ENCODE measurements at places on chromosomes 1 and 21. TPM values are rescaled to one million over a fixed set of nuclear protein-coding genes. Genes with fewer than 3 reads are reported as not detected.
A peak's percentile ranks its signal among the peaks of the same experiment; 100 is the strongest.

GRCh38 chr1:112706505-112707220 lies at the start of gene RHOC:
RHOC (minus strand) TSS chr1:112707127; CDS start chr1:112703799, 3,328 bp downstream.
- peak within 1 kb of the TSS; percentile 91 for H3K27ac ChIP-seq
- H3K4me3 ChIP-seq, result peak within 1 kb of the TSS; percentile 72
- peaks cover 43% of the 10 kb centered on the region for H3K27me3 ChIP-seq
- peaks cover 4% of the 10 kb centered on the region for H3K36me3 ChIP-seq
- peaks cover 30% of the 10 kb centered on the region for H3K4me1 ChIP-seq

DNA sequence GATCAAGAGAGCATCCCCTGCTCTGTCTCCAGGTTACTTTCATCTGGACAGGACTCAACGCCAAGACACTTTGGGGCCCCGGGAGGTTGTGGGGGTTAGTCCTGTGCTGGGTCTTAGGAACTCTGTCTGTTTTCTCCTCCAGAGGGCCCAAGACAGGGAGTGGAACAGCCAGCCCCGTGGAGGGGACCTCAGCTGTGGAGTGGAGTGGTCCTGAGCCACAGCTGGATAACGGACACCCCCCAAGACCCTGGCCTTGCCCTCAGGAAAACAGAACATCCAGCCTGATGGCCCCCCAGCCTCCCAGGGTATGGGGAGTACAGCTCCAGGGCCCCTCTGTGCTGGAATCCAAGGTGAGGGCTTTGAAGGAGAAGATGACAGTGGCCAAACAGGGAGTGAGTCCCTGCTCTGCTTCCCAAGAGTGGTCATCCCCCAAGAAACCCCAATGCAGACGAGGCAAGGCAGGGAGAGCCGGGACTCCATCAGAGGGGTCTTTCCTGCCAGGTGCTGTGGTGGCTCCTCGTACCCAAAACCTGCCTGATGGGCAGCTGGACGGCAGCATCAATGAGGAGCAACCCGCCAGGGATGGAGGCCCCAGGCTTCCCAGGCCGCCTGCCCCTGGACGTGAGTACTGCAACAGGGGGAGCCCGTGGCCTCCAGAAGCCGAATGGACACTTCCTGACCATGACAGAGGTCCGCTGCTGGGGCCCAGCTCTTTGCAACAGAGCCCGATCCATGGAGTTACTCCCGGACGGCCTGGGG lies 3.5 kb downstream of the KIAA1614 start:
- H3K27ac ChIP-seq, result no peak overlapping the region
- H3K4me1 ChIP-seq, result peaks cover 6% of the 10 kb centered on the region
- H3K36me3 ChIP-seq, result no peaks in the 10 kb centered on the region
- no peak for DNase-seq

DNA sequence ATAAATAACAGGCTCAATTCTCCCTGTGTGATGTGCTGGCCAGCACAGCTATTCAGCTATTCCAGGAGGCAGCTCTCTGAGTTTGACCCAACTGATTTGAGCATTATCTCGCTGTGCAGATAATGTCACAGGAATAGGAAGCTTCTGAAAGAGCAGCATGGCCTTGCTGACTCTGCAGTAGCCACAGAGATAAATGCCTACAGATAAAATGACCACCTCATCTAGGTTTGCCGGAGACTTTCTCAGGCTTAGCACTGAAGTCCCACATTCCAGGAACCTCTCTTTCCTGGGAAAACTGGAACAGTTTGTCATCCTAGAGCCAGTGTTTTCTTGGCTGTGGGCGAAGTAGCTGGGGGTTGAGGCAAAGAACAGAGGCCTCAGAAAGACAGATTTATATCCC lies 98.9 kb downstream of the MRPL39 start:
- no peaks in the 10 kb centered on the region for H3K27me3 ChIP-seq
- no peak overlapping the region for H3K4me3 ChIP-seq
- no peaks in the 10 kb centered on the region for H3K36me3 ChIP-seq
- H3K27ac ChIP-seq, result no peak overlapping the region
- no peaks in the 10 kb centered on the region for H3K4me1 ChIP-seq

GRCh38 chr21:28927130-28927529 lies 65.5 kb downstream of the LTN1 start:
- no peaks in the 10 kb centered on the region for H3K27me3 ChIP-seq
- no peak overlapping the region for H3K4me3 ChIP-seq
- H3K4me1 ChIP-seq, result peaks cover 19% of the 10 kb centered on the region

DNA sequence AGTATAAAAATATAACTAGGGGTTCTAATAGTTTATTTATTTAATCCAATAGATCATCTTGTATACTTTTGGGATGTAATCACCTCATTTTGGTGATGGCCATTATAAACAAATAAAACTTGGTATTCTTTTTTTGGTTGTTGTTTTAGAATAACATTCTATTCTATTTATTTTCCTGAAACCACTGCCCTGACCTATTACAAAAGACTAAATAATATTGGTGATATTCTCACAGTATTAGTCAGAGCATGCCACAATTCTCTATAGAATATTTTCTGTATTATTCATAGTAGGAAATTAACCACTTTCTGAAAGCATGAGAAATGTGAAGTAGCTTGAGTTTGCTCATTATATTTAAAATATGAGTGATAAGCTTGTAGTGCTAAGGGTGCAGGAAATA lies 54.1 kb upstream of the LRRC7 start:
- H3K27me3 ChIP-seq, result no peaks in the 10 kb centered on the region
- H3K36me3 ChIP-seq, result no peaks in the 10 kb centered on the region
- no peak overlapping the region for H3K4me3 ChIP-seq
- peaks cover 6% of the 10 kb centered on the region for H3K4me1 ChIP-seq
- no peak for DNase-seq

GRCh38 chr21:37145635-37146111 lies 72.6 kb downstream of the TTC3 start:
- H3K27me3 ChIP-seq, result no peaks in the 10 kb centered on the region
- H3K27ac ChIP-seq, result peak overlapping the region; percentile 70
- peaks cover 59% of the 10 kb centered on the region for H3K36me3 ChIP-seq
- no peak overlapping the region for H3K4me3 ChIP-seq

GRCh38 chr1:227890451-227891222 lies 57.1 kb downstream of the WNT9A start:
- H3K36me3 ChIP-seq, result no peaks in the 10 kb centered on the region
- DNase-seq, result peak; percentile 7
- H3K27me3 ChIP-seq, result peaks cover 4% of the 10 kb centered on the region
- H3K27ac ChIP-seq, result no peak overlapping the region
- H3K4me1 ChIP-seq, result peaks cover 2% of the 10 kb centered on the region
- no peak overlapping the region for H3K4me3 ChIP-seq

DNA sequence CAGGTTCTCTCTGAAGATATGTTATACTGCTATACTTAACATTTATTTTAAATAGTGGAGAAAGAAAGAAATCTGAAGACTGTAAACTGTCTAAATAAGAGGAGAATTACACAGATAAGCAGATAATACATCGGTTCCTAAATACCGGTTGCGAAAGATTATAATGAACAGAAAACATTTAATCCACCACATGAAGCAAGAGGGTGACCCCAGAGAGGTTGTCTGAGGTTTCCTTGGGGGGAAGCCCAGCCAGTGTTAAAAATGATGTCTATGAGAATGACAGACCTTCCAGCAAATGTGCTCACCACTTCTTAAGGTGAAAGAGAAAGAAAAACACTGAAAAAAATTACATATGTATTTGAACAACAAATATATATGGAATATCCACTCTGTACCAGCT lies 356.4 kb upstream of the KAZN start:
- no peak overlapping the region for H3K4me3 ChIP-seq
- H3K4me1 ChIP-seq, result peaks cover 9% of the 10 kb centered on the region
- no peaks in the 10 kb centered on the region for H3K27me3 ChIP-seq
- no peak overlapping the region for H3K27ac ChIP-seq
- no peaks in the 10 kb centered on the region for H3K36me3 ChIP-seq

DNA sequence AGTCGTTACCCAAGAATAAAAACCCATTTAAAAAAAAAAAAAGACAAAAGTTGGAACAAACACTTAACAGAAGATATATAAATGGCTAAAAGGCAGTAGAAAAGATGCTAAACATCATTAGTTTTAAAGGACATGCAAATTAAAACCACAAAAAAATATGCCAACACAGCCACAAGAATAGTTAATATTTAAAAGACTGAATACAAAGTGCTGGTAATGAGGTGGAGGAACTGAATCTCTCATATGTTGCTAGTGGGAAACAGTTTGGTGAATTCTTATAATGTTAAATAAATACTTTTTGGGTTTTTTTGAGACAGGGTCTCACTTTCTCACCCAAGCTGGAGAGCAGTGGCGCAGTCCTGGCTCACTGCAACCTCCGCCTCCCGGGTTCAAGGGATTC lies 10.0 kb downstream of the LRRC40 start:
- H3K27me3 ChIP-seq, result no peaks in the 10 kb centered on the region
- DNase-seq, result no peak
- no peak overlapping the region for H3K4me3 ChIP-seq
- peaks cover 6% of the 10 kb centered on the region for H3K36me3 ChIP-seq
- H3K27ac ChIP-seq, result no peak overlapping the region

GRCh38 chr1:25916460-25916859 lies 10.2 kb upstream of the STMN1 start:
- H3K27ac ChIP-seq, result no peak overlapping the region
- H3K36me3 ChIP-seq, result no peaks in the 10 kb centered on the region
- DNase-seq, result no peak
- peaks cover 4% of the 10 kb centered on the region for H3K4me1 ChIP-seq

GRCh38 chr1:152981146-152981871 lies 2.6 kb upstream of the SPRR1A start:
- no peaks in the 10 kb centered on the region for H3K36me3 ChIP-seq
- peak overlapping the region; percentile 5 for H3K27ac ChIP-seq
- DNase-seq, result no peak

DNA sequence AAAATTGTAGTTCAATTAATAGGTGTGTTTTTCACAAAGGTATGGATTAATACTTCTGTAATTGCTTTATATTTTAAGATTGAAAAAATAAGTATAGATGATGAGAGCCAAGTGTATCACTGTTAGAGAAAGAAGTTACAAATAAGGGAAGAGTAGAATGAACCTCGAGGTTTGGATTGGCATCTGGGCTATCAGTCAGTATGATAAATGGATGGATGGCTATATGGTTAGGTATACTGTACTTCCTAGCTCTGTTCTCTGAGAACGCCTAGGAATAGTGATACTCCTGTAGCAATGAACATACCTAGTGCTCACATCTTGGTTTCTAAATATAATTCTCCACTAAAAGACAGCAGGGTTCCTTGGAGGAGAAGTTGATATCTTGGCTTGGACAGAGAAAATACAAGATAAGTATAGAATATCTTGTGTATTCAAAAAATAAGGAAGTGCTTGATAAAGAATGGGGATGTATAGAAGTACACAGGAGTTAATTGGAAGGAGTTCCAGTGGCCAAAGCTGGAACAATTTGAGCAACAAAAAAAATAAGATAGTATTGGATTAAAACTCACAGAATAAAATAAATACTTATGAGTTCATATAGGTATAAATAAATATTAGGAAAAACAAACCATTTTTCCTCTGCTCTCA lies 12.4 kb downstream of the IPO9 start:
- peaks cover 6% of the 10 kb centered on the region for H3K36me3 ChIP-seq
- no peak overlapping the region for H3K27ac ChIP-seq
- H3K4me3 ChIP-seq, result no peak overlapping the region

DNA sequence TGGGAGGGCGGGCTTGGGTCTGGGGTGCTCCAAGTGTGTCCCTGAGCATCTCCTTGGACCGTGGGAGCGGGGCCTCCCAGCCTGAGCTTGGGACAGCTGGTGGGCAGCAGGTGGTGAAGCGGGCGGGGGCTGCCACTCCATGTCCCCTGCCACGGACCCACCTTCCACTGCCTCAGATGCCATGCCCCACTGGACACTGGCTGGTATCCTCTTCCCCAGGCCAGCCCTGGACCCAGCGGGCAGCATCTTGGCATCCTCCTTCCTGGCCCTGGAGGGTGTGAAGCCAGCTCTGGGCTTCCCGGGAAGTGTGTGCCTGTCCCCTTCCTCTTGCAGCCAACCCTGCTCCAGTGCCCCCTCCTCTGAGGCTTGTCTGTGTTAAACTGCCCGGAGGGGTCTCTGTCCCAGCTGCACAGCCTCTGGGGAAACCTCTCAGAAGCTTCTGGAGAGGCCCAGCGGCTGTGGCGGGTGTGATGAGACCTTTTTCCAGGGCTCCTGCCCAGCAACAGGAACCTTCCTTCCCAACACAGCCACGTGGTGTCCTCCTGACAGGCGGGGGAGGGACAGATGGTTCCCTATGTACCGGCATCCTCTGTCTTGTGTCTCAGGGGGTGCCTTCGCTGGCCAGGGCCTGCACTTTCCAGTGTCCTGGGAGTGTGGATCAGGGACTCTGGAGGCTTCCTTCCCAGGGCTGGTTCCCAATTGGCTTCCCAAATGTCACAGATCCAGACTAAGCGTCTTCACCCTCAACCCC lies 81.6 kb upstream of the DISP3 start:
- no peak for DNase-seq
- no peaks in the 10 kb centered on the region for H3K36me3 ChIP-seq
- no peak overlapping the region for H3K27ac ChIP-seq
- H3K4me3 ChIP-seq, result no peak overlapping the region

- peaks cover 28% of the 10 kb centered on the region for H3K36me3 ChIP-seq
- no peak overlapping the region for H3K4me3 ChIP-seq
- no peaks in the 10 kb centered on the region for H3K27me3 ChIP-seq
- H3K27ac ChIP-seq, result peak overlapping the region; percentile 87
These were observed 13.9 kb downstream of the SSR2 start for GRCh38 chr1:156006666-156007376.

DNA sequence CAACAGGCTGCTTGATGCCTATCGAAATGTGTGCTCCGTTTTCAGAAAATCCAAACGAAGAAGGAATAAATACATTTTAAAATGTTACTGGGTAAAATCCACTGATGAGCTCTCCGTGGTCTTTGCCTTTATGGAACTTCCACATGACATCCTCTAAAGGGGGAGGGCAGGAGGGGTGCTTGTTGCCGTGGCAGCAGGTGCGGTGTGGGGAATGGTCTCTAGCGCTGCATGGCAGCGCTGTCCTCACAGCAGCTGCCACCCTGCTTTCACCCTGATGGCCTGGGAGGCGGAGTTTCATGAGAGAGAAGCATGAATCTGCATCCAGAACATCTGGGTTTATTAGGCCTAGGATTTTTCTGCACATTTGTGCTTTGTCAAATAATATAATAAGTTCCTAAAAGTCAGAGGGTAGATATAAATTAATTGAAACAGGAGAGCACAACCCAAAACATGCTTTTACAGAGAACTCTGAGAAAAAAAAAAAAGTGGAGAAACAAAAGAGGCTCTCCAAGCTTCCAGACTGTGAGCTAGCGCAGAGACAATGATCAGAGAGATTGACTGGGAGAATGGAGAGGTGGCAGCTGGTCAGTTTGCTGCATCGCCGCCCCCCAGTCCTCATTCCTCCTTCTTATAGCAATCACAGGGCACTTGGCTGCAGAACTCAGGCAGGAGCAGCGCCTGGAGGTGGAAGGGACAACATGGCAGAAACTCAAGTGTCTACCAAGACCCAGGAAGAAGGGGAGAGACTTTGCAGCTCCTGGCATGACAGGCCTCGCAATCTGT lies 228.6 kb downstream of the DSCAM start:
- H3K36me3 ChIP-seq, result no peaks in the 10 kb centered on the region
- no peak overlapping the region for H3K27ac ChIP-seq
- H3K27me3 ChIP-seq, result no peaks in the 10 kb centered on the region
- DNase-seq, result no peak
- H3K4me3 ChIP-seq, result no peak overlapping the region
- H3K4me1 ChIP-seq, result peaks cover 18% of the 10 kb centered on the region

The RORC gene
- 0.09 TPM for total RNA-seq

The PDPN gene
- 9.5 TPM for total RNA-seq

The ETV3 gene
- total RNA-seq, result 31.8 TPM

The OR2T29 gene
- not detected for total RNA-seq

The ERO1B gene
- 15.4 TPM for total RNA-seq

The OR2L5 gene
- not detected for total RNA-seq

The KMO gene
- not detected for total RNA-seq
